ENCODE measurements at places on chromosomes 2 and 18.
A peak's percentile ranks its signal among the peaks of the same experiment; 100 is the strongest.

DNA sequence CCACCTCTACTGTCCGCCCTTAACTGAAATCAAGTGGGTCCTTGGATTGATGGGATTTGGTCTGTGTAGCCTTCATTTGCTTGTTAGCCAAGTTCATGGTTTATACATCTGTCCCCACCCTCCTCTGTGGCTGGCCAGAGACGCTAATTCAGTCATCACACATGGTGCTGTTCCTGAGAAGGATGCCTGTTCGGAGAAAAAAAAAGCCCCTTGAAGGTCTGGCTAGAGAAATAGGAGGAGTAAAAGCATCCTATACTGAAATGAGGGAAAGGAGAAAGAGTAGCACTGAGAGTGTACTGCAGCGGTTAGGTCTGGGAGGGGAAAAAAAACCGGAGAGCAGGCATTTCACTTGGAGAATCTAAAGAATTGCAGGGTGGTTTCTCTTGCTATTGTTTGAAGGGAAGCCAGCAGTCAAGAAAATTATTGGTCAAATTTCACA, 180.6 kb upstream of the EPAS1 start:
- DNase-seq, result no peak

GRCh38 chr18:78901923-78902794, 77.5 kb upstream of the SALL3 start:
- DNase-seq, result no peak

- no peak for DNase-seq
Measured at GRCh38 chr2:68435615-68436014, 31.5 kb downstream of the FBXO48 start.

GRCh38 chr2:121088251-121089165, 196.5 kb downstream of the TFCP2L1 start:
- no peak for DNase-seq

- DNase-seq, result no peak
Measured at GRCh38 chr2:130389783-130390182, 33.9 kb downstream of the PTPN18 start.

DNA sequence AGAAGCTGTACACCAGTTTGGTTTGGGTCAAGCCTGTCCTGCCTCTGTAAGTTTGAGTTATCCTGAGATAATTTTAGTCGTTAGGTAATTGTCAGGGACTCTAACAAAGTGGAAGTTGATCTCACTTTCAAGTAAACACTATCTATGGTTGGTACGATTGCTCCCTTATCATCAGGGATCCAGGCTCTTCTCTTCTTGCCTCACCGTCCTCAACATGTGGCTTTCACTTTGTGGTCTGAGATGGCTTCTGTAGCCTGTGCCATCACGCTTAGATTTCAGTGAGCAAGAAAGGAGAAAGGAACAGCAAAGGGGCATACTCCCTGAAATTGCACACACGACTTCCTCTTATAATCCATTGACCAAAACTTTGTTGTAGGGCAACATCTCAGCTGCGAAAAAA, 115.6 kb downstream of the CTAGE1 start:
- no peak for DNase-seq

DNA sequence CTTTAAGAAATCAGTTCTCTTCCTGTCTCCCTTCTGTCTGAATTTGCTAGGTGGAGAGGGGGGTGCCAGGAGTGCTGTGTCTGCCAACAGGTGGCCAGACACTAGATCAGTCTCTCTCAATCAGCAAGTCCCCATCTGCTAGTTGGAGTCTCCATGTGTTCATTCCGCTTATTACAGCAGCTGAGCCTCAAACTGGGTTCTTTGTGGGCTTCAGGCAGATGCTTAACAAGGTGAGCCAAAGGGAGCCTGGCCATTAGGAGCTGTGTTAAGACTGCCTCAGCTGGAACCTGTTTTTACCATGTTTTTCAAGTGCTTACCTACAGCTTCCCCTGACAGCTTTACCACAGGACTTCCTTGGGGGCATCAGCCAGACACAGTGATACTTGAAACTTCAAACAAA, 401.9 kb downstream of the LRP1B start:
- no peak for DNase-seq

DNA sequence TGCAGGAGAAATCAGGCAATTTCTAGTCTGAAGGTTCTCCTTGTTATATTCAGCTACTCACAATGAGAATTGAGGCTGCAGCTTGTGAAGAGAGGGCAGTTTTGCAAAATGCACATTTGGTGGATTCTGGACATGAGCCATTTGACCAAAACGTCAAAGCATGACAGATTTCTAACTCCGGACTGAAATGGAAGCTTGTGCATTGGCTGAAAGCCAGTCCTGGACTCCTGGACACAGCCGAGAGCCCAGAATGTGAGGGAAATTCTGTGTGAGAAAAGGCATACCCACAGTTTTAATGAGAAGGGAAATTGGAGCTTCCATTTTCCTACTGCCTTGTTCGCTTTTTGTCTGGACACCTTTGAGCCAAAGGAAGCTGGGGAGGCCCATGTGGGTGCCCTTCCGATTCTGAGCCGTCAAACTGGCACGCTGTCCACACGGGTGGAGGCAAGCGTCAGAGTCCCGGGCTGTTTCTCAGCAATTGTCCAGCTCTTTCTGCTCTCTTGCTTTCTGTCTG, 23.7 kb upstream of the ROCK2 start:
- no peak for DNase-seq

GRCh38 chr2:107721178-107721577, 105.5 kb upstream of the RGPD4 start:
- no peak for DNase-seq

DNA sequence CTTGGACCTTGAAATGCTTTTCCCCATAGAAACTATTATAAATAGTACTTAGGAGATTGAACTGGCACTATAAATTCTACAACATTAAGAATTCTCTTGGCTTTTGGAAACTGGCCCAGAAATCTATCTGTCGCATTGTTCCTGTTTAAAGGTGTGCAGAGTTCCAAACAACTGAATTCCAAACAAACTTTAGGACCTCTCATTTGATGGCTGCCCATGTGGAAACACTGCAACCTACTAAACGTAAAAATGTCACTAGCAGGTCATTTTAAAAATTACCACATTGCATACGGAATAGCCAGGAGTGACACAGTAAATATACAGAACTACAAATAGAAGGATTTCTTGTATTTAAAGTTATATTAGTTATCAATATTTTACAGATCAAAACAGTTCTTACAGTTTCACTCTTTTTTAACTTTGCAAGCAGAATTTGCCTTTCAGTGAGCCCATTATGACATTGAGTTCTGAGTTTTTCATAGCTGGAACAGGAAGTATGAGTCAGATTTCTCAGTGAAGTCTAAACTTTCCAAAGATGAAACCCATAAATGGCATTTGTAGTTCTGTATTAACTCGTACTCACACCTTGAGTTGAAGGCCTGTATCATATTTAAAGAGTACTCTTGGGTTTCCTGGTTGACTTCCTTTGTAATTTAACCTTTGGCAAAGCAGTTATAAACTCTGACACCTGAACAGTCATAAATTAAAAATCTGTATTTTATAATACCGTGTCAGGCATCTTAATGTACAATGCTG, 142.3 kb upstream of the BOD1L2 start:
- no peak for DNase-seq

GRCh38 chr18:55275039-55275901, 312.7 kb downstream of the TCF4 start:
- DNase-seq, result no peak

- no peak for DNase-seq
Measured at GRCh38 chr2:17375262-17375661, 143.0 kb downstream of the RAD51AP2 start.

DNA sequence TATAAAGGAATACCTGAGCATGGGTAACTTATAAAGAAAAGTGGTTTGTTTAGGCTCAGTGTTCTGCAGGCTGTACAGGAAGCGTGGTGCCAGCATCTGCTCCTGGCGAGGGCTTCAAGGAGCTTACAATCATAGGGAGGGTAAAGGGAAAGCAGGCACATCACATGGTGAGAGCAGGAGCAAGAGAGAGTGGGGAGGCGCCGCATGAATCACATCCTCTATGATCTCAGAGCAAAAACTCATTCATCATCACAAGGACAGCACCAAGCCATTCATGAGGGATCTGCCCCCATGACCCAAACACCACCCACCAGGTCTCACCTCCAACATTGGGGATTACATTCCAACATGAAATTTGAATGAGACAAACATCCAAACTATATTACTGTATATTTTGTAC, 32.5 kb downstream of the R3HDM1 start:
- no peak for DNase-seq

- DNase-seq, result no peak
Measured at GRCh38 chr18:25102662-25103061, 249.3 kb downstream of the ZNF521 start.

- DNase-seq, result no peak
Measured at GRCh38 chr2:154911729-154912128, 213.2 kb downstream of the KCNJ3 start.

DNA sequence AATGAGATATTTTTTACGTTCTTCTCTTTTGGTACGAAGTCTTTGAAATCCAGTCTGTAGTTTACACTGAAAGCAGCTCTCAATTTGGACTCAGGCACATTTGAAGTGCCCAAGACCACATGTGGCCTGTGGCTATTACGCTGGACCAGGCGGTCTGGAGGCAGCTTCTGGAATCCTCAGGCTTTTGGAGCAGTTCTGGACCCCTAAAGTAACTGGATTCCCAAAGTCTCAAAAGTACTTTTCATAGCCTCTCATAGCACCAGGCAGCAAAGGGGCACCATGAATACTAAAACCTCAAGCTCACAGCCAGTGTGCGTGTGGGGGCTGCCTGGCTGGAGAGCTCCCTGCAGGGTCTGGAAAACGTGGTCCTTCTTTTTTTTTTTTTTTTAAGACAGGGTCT, 119.0 kb downstream of the SMAD7 start:
- DNase-seq, result no peak

DNA sequence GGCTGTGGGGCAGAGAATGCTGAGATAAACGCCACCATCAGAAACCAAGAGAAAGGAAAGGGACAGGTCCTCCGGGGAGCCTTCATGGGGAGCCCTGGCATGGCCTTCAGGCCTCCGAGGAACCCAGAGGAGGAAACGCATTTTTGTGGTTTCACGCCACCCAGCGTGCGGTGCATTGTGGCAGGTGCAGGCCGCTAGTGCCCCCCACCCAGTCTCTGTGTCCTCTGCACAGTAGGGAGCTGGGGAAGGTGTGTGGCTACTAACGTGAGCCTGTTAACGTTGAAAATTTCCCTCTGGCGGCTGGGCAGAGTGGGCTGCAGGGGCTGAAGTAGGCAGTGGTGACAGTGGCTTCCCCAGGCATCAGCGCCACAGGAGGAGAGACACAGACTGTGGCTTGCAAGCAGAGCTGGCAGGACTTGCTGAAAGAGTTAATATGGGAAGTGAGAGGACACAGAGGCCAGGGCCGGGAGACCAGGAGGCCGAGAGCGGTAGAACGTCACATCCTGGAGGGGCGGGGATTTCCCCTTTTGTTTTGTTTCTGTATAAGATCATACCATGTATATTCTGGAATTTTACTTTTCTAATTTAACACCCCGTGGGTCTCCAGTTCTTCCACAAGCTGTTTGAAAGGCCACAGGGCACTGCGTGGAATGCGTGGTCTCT, 166.9 kb downstream of the GBX2 start:
- DNase-seq, result no peak

GRCh38 chr2:128446874-128447537, 128.3 kb upstream of the HS6ST1 start:
- peak; percentile 2 for DNase-seq

- DNase-seq, result no peak
Measured at GRCh38 chr2:28004086-28004485, 113.6 kb downstream of the BABAM2 start.

DNA sequence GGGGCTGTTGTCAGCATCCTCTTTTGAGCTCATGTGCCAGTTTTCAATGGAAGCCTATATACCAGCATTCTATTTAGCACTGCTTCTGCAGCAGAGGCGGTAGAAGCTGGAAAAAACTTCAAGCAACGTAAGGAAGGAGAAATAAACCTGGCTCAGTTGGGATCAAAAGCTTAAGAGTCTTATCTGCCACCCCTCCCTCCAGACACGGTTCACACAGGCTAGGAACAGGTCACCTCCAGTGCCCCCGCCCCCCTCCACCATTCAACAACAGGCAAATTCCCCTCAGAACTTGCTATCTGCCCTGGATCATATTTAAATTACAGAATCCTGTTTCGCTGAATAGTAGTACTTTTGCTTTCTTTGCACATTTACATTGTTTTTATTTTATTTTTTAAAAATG, 384.8 kb upstream of the PKDCC start:
- no peak for DNase-seq

DNA sequence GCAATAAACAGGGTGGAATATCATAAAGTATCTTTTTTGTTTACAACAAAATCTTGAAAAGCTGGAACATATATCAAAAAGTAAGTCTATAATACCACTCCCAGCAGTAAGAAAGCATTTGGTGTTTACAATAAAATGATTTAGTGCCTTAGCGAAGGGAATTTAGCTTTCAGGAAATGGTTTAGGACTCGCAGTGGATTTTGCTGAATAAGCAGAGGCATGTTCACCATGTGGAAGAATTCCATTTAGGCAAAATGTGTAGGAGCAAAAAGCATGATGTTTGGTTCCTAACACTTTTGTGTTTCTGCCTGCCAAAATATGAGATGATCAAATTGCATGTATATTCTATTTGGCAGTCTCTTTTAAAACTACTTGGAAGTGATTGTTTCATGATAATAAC, 163.6 kb downstream of the AGPS start:
- no peak for DNase-seq

GRCh38 chr2:191389288-191389687, 144.1 kb downstream of the MYO1B start:
- no peak for DNase-seq

GRCh38 chr2:222485367-222486211, 61.2 kb downstream of the SGPP2 start:
- no peak for DNase-seq

- no peak for DNase-seq
Measured at GRCh38 chr2:161063946-161064306, 96.3 kb upstream of the TANK start.

GRCh38 chr2:71923887-71924533, 223.7 kb downstream of the CYP26B1 start:
- DNase-seq, result no peak

DNA sequence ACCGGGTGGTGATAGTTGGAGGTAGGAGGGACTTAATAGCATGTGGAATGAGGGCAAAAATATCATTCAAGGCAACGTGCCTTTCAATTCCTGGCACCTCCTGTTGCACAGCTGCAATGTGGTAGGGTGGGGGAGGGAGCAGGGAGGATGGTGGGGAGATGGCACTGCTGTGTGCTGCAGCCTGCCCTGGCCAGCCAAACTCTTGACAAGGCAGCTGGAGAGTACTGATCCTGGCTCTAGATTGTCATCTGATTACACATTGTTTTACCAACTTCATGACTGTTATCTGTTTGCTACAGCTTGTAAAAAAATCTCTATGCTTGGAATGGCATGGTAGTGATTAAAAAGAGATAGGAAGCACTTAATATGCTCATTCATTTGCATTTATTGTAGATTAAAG, 47.7 kb downstream of the PLCL1 start:
- DNase-seq, result no peak

- no peak for DNase-seq
Measured at GRCh38 chr18:78642296-78642951, 337.2 kb upstream of the SALL3 start.

- DNase-seq, result no peak
Measured at GRCh38 chr18:69945220-69946114, 2.2 kb downstream of the CD226 start.

GRCh38 chr2:68870215-68870614, 982 bp downstream of the BMP10 start:
- no peak for DNase-seq

- no peak for DNase-seq
Measured at GRCh38 chr2:169036736-169037440, 5.8 kb upstream of the ABCB11 start.

- no peak for DNase-seq
Measured at GRCh38 chr18:11750171-11750570, 61.1 kb downstream of the GNAL start.
